Naive thymus-derived CD8-positive, alpha-beta T cell (primary cell): ENCODE measurements at places on chromosomes 16 and 17.

DNA sequence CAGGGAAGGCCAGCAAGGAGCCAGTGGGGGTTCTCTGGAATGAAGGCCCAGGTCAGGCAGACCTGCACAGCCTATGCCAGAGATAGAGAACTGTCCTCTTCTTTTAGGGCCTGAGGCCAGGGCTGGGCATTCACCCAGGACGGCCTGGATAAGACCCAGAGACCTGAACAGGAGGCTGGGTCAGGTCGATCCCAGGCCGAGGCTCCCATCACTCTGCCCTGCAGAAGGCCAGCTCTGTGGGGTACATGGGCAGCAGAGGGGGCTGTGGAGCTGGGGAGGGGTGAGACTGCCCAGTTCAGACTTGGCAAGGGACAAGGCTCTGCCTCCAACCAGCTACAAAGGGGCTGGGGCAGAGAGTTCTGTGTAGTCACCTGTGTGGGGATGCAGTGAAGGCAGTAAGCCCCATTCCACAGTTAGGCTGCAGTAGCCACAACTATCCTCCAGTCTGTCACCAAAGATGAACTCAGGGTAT, 14.6 kb downstream of the HSD11B2 start:
- no peak for DNase-seq

DNA sequence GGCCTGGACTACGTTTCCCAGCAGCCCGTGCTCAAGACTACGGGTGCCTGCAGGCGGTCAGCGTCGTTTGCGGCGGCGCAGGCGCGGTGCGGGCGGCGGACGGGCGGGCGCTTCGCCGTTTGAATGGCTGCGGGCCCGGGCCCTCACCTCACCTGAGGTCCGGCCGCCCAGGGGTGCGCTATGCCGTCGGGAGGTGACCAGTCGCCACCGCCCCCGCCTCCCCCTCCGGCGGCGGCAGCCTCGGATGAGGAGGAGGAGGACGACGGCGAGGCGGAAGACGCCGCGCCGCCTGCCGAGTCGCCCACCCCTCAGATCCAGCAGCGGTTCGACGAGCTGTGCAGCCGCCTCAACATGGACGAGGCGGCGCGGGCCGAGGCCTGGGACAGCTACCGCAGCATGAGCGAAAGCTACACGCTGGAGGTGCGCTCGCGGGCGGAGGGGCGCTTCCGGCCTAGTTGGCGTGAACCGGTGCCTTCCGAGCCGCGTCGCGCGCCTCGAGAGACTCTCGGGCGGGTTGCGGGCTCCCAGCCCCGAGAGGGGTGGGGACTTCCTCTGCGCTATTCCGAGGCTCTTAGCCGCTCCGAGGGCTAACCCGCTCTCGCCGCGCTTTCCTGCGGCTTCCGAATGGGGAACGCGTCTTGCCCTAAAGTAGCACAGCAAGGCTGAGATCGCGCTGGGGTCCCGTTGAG, at the start of gene RBL2:
RBL2 (plus strand) TSS at position 95 of the 689 bp plus-strand sequence; CDS start at position 181, 86 bp downstream.
- peak; percentile 87 for DNase-seq

DNA sequence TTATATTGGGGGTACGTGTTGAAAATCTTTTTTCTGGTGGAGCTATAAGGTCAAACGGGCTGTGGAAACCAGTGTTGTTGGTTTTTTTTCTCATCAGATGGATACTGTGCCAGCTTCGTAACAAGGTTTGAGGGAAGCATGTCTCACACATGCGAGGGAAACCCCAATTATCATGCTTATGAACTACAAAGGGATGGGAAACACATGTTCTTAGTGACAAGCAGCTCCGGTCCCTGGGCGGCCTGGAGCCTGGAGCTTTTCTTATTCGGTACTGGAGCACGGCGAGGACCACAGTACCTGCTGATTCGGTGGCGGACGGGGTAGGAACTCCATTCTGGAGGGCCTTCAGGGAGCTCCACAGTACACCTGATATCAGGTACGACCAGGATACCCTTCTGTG, 12.5 kb downstream of the SLC43A2 start:
- no peak for DNase-seq

DNA sequence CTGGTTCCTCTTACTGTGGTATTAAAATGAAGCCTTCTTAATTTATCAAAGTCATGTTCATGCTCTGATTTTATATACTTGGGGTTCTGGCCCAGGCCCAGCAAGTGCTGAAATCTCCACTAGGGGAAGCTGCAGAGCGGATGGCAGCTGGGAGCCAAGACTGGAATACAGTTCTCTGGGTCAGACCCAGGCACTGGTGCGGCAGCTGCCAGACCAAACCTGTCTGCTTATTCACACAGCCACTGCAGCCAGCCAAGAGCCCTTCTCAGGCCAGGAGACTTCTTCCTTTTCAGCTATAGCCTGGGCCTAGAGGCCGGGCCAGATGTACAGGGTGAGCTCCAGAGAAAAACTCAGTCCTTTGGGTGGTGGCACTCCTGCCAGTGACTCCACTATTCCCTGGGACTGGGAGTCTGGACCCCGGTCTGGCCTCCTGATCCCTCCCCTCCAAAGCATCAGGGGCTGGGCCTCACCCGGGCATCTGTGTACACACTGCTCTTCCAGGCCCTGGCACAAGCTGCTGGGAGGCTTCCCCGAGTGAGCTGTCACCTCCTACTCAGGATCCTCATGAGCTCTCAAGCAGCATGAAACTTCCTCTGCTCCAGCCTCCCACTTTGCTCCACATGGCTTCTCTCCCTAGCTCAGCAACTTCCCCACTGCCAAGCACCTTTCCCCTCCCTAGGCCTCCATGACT, 24.4 kb downstream of the ATP6V0D1 start:
- no peak for DNase-seq

DNA sequence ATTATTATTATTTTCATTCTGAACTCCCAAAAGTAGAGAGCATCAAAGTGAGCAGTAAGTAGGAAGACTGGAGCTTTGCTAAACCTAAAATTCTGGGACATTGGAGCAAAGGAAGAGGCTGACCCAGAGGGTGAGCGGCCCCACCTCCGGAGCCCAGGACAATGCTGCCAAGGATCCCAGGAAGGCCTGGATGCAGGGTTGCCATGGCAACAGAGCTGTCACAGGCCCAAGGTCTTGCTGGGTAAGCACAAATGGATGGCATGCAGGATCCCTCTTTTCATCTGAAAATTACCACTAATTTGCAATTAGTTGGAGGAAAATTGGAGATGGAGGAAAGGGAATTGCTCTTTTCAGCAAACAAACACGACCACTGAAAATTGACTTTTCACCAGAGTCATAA, 457.9 kb upstream of the CDH5 start:
- DNase-seq, result no peak

DNA sequence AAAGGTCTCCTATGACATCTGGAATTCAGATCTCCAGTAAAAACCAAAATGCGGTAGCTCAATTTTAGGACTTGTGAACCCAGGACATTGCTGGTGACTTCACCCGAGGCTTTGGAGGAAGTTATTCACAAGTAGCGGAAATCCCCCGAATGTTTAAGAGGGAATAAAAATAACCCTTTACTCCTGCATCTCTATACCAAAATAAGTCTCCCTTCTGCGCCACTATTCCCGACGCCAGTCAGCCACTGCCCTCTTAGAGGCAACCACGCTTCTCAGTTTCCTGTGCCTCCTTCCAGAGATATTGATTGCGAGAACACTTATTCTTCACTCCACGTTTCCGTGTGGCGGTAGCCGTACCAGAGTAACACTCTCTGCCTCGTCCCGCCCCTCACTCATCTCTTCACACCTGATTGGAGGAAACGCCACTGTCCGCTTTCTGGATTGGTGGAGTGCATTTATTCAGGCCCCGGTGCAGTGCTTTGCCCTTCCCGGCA, 27.4 kb downstream of the EMP2 start:
- peak; percentile 24 for DNase-seq

DNA sequence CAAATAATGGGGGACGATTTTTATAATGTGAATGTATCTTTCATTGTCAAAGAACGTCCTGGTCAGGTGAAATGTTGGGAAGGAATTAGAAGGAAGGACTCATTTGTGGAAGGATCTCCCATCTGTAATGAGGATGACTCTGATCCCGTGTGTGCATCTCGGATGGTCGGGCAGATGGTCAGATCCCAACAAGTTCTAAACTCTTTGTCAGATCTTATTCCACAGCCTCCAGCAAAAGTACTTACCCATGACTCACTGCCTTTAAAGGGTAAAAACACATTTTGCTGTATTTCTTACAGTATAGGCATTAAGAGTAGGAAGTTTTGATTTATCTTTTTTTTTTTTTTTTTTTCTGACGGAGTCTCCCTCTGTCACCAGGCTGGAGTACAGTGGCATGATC, 539 bp upstream of the KRTAP4-8 start:
- DNase-seq, result no peak

- DNase-seq, result no peak
These were observed 6.4 kb downstream of the GPATCH8 start for GRCh38 chr17:44496815-44497214.

DNA sequence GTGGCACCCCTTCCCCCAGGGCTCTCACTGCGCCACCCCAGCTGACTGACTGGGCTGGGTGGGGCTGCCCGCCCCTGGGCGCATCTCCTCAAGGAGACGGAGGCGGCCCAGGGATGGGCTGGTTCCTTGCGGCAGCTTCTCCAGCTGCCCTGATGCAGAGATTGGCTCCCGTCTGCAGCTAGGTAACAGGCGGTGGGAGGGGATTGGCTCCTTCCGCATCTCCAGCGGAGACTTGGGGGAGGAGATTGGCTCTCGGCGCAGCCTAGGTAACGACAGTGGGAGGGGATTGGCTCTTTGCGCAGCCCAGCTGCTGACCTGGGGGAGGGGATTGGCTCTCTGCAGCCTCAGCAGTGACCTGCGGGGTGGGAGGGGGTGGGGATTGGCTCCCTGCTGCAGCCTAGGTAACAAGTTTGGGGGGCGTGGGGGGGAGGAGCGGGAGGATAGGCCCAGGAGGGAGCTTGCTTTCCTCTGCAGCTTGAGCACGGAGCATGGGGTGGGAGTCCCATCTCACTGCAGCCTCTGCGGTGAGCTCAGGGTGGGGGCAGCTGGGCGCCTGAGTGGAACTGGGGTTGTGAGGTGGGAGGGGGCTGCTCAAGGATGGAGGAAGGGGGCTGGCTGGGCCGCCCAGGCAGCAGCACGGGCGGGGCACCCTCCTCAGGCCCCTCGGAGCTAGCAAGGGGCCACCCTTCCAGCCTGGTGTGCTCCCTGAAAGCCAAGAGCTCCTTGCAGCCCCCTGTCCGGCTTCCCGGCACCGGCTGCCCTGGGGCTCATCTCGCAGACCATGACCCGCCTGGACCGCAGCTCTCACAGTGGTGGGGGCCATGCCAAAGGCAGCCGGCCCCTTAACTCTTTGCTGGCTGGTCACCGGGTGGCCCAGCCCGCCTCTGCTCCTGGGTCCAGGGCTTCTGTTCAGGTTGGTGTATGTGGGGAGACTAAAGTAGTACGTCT, 6.4 kb downstream of the NFE2L1 start:
- no peak for DNase-seq

- DNase-seq, result no peak
These were observed 201.1 kb upstream of the MAF start for GRCh38 chr16:79801646-79802045.
